Purkinje cell (primary cell): ENCODE measurements at places on chromosomes 5 and 9. TPM values are rescaled to one million over a fixed set of nuclear protein-coding genes. Genes with fewer than 3 reads are reported as not detected.

Gene PRR16
- 0.25 TPM in 1 of 2 replicates, not detected in the other for polyA plus RNA-seq

Gene FOXD4L4
- not detected in 2 replicates for polyA plus RNA-seq

Gene PCA3
- polyA plus RNA-seq, result 0.66 and 3.6 TPM in 2 replicates

Gene GHR
- 2.3 and 4.2 TPM in 2 replicates for polyA plus RNA-seq
